Spleen (tissue), 13 donors: ENCODE measurements at places on chromosomes 13 and 19.

- H3K4me3 ChIP-seq = no peak overlapping the region
- H3K4me1 ChIP-seq = peaks cover 10% of the 10 kb centered on the region
- no peaks in the 10 kb centered on the region for H3K27me3 ChIP-seq
- no peak for DNase-seq
These were observed 6.4 kb downstream of the ZNF551 start for GRCh38 chr19:57688011-57688763.

GRCh38 chr13:105960326-105960725 is 575.1 kb downstream of the EFNB2 start:
- no peaks in the 10 kb centered on the region for H3K36me3 ChIP-seq
- DNase-seq = no peak
- no peaks in the 10 kb centered on the region for H3K27me3 ChIP-seq
- H3K4me3 ChIP-seq = no peak overlapping the region
- H3K4me1 ChIP-seq = no peaks in the 10 kb centered on the region

DNA sequence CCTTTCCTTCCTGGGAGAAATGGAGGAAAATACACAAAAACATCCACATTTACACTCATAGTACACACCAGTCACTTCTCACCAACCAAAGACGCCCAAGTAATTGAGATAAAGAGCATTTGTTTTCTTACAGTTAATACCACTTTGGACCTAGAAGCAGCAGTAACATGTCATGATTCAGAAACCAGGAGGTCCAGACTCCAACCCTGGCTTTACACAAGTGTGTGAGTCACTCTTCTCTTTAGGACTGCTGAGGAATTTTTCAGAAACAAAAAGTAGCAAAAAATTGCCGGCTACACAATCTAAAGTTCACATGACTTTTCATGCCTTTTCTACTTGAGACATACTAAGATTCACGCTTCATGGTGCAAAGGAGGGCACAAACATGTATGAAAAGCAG is 42.1 kb downstream of the TUBGCP3 start:
- no peak for DNase-seq
- no peak overlapping the region for H3K4me3 ChIP-seq
- no peaks in the 10 kb centered on the region for H3K27me3 ChIP-seq
- no peak overlapping the region for H3K27ac ChIP-seq
- H3K36me3 ChIP-seq = peaks cover 88% of the 10 kb centered on the region

- no peak for DNase-seq
- no peaks in the 10 kb centered on the region for H3K36me3 ChIP-seq
- peaks cover 41% of the 10 kb centered on the region for H3K4me1 ChIP-seq
- no peak overlapping the region for H3K4me3 ChIP-seq
These were observed 17.1 kb upstream of the LATS2 start for GRCh38 chr13:21078501-21078900.

GRCh38 chr13:25379011-25379410 is 7.2 kb downstream of the ATP8A2 start:
- DNase-seq = no peak
- no peak overlapping the region for H3K4me3 ChIP-seq
- no peaks in the 10 kb centered on the region for H3K4me1 ChIP-seq
- no peaks in the 10 kb centered on the region for H3K36me3 ChIP-seq
- no peak overlapping the region for H3K27ac ChIP-seq

- H3K27me3 ChIP-seq = no peaks in the 10 kb centered on the region
- no peaks in the 10 kb centered on the region for H3K4me1 ChIP-seq
- no peaks in the 10 kb centered on the region for H3K36me3 ChIP-seq
- DNase-seq = no peak
- H3K27ac ChIP-seq = no peak overlapping the region
- H3K4me3 ChIP-seq = no peak overlapping the region
These were observed 31.8 kb upstream of the RFXAP start for GRCh38 chr13:36787181-36787580.

DNA sequence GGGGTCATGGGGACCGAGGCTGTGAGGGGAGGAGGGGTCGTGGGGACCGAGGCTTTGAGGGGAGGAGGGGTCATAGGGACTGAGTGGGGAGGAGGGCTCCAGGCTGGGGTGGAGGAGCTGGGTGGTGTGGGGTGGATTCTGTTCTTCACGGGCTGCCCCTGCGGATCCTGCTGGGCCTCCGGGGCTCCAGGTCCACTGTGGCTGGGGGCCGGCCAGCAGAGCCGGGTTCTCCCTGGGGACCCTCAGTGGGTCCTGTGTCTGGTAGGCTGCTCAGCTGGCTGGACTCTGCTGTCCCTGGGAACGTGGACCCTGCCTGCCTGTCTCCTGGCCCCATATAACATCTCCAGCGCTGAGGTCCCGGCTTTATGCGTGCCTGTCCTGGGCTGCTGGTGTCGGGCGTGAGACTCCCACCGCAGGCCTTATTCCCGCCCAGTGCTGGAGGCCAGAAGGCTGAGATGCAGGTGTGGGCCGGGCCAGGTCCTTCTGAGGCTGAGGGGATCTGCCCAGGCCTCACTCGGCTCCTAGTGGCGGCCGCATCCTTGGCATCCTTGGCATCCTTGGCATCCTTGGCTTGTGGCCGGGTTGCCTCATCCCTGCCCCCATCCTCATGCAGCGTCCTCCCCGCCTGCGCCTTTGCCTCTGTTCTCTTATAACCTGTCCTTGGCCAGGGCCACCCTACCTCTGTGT is 19.8 kb upstream of the GNA15 start:
- no peaks in the 10 kb centered on the region for H3K4me1 ChIP-seq
- H3K27ac ChIP-seq = no peak overlapping the region
- no peak for DNase-seq
- no peak overlapping the region for H3K4me3 ChIP-seq

DNA sequence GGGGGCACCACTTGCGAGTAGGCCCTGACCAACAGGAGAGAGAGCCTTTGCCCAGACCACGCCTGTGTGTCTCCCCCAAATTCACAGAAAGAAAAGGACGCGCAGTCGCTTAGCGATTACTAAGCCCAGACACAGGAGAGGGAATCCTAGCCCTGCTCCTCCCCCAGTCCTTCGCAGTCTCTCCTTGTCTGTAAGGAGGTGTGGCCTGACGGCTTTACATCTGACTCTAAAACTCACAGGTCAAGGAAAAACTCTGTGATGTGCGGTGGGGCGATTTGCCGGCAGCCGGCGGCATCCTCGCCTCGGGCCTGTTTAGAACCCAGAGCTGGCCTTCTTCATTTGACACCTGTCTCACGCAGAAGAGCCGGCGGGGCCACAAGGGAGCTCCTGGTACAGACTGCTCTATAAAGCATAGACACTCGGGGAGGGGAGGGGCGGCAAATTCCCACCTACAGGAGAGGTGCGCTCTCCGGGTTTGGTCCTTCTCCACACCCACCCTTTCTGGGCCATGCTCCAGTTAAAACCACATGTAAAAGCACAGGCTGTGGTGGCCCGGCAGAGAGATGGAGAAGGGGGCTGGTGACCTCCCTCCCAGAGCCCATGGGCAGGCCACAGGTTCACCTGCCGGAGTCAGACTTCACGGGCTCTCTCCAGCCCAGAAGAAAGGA is 17.8 kb downstream of the GPR12 start:
- no peak overlapping the region for H3K27ac ChIP-seq
- DNase-seq = no peak
- no peaks in the 10 kb centered on the region for H3K36me3 ChIP-seq
- H3K27me3 ChIP-seq = no peaks in the 10 kb centered on the region
- no peaks in the 10 kb centered on the region for H3K4me1 ChIP-seq

DNA sequence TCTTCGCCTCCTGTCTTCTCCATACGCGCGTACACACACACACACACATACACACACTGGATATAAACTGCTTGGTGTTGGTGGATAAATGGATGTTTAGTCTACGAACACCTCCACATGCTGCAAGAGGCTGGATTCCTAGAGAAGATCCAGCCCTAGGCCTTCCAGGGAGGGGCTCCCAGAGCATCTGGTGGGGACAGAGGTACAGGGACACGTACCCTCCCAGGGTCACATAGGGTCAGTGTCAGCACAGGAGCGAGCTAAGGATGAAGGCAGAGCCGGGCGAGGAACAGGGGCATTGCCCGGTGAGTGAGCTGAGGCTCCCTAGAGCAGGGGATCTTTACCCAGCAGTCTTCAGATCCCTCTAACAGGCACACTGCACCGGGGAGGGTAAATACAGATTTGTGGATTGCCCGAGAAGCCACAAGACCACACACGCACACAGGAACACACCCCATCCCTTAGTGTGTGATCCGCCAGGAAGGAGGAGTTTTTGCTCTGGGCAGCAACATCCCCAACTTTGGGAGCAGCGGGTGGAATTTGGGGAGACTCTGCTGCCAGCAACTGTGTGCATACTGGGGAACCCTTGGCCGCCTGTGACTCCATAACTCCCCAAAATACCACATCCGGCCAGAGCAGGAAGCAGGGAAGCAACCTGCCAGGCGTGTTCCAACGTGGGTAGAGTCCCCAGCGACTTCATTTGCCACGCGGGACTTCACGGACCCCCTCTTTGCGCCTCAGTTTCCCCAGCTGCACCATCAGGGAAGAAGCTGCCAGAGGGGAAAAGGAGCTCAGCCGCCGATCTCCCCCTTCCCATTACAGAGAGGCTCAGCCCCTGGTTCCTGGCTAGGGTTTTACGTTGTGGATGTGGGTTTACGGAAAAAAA is 5.8 kb upstream of the TLE2 start:
- peak overlapping the region; percentile 87 for H3K4me3 ChIP-seq
- H3K36me3 ChIP-seq = no peaks in the 10 kb centered on the region
- peak overlapping the region; percentile 74 for H3K27ac ChIP-seq
- H3K4me1 ChIP-seq = peaks cover 48% of the 10 kb centered on the region
- DNase-seq = peak; percentile 84

- no peaks in the 10 kb centered on the region for H3K27me3 ChIP-seq
- peaks cover 81% of the 10 kb centered on the region for H3K36me3 ChIP-seq
- no peak for DNase-seq
- H3K4me3 ChIP-seq = peak overlapping the region; percentile 20
These were observed 706 bp downstream of the P2RY11 start for GRCh38 chr19:10112037-10112761.

GRCh38 chr19:39542206-39542605 is 2.2 kb upstream of the EID2 start:
- H3K27ac ChIP-seq = no peak overlapping the region
- H3K4me1 ChIP-seq = peaks cover 28% of the 10 kb centered on the region
- H3K27me3 ChIP-seq = no peaks in the 10 kb centered on the region

- H3K4me1 ChIP-seq = no peaks in the 10 kb centered on the region
- no peaks in the 10 kb centered on the region for H3K27me3 ChIP-seq
- H3K4me3 ChIP-seq = no peak overlapping the region
These were observed 564.2 kb upstream of the MIR17HG start for GRCh38 chr13:90783273-90783672.

- DNase-seq = no peak
- H3K4me1 ChIP-seq = no peaks in the 10 kb centered on the region
- no peaks in the 10 kb centered on the region for H3K36me3 ChIP-seq
- no peak overlapping the region for H3K4me3 ChIP-seq
These were observed 125.2 kb downstream of the COG6 start for GRCh38 chr13:39780711-39781110.

DNA sequence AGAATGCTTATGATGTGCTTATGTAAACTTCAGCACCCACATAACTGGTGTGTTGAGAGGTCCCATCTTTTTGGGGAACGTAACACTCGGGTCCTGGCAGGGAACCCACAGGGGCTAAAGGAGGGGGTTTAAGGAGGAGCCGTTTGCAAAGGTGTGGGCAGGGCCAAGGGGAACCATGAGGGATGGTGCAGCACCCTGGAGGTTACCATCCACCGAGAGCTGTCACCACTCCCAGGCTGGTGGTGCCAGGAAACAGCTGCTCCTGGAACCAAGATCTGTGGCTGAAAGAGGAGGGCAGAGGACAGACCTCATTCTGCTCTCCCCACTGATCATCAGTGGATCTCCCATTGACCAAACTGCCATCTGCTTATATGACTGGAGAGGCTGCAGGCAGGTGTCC is 23.2 kb upstream of the CYP4F8 start:
- H3K4me1 ChIP-seq = peaks cover 52% of the 10 kb centered on the region
- DNase-seq = no peak
- peak overlapping the region; percentile 86 for H3K27ac ChIP-seq
- H3K4me3 ChIP-seq = no peak overlapping the region

DNA sequence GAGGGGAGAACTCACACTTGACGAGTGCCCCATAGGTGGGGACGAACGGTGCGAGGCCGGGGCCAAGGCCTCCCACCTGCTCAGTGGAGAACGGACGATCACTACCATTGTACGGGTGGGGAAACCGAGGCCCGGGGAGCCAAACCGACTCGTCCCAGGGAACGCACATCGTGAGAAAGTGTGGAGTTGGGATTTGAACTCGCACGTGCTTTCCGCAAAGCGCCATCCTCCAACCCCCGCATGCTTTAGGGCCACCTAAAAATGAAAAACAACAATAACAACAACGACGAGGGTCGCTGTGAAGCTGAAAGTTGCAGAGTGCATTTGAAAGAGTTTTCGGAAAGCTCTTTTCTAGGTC is 458 bp downstream of the ARHGEF1 start:
- H3K4me3 ChIP-seq = peak overlapping the region; percentile 98
- no peaks in the 10 kb centered on the region for H3K27me3 ChIP-seq
- H3K36me3 ChIP-seq = peaks cover 42% of the 10 kb centered on the region
- peak overlapping the region; percentile 98 for H3K27ac ChIP-seq
